Stimulated activated CD8-positive, alpha-beta memory T cell treated with anti-CD3 and anti-CD28 coated beads, Interleukin-7, amount 100 ng/mL, for 1 hour (primary cell): ENCODE measurements at places on chromosomes 4 and X.

GRCh38 chrX:24396236-24396930 lies 35.9 kb downstream of the SUPT20HL1 start:
- DNase-seq, result no peak

- DNase-seq, result no peak
Observed at GRCh38 chr4:188783175-188783574, 643.9 kb downstream of the TRIML1 start.

- DNase-seq, result peak; percentile 1
Observed at GRCh38 chr4:87150498-87151261, 69.7 kb downstream of the KLHL8 start.

DNA sequence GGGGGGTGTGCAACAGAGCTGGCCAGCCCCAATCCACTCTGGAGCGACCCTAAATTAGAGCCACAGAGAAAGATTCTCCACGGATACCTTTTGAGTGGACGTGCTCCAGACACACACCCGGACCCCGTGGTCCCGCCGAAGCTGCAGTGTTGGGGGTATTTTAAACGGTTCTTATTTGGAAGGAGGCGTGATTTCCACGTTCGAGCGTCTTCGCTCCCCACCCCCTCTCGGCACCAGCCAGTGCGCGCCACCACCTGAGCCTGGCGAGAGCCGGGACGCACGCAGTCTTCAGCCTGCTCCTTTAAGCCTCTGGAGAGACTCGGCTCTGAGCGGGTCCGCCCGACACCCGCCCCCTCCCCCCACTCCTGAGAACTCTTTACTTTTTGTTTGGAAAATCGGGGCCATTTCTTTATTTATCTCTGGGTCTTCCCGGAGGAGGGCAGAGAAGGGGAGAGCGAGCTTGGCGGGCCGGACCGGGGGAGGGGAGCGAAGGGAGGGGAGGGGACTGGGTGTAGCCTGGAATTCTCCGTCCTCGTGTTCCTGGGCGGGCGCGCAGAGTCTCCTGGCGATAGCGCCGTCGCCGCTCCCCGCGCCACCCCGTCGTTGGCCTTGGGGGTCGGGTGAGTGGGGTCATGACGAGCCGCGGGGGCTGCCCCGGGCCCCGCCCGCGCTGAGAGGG lies 668 bp upstream of the PTCHD1 start:
- DNase-seq, result no peak

- no peak for DNase-seq
Observed at GRCh38 chr4:97900229-97900628, 243.0 kb downstream of the STPG2 start.
